ENCODE measurements at places on chromosomes 6 and 20.
A peak's percentile ranks its signal among the peaks of the same experiment; 100 is the strongest.

DNA sequence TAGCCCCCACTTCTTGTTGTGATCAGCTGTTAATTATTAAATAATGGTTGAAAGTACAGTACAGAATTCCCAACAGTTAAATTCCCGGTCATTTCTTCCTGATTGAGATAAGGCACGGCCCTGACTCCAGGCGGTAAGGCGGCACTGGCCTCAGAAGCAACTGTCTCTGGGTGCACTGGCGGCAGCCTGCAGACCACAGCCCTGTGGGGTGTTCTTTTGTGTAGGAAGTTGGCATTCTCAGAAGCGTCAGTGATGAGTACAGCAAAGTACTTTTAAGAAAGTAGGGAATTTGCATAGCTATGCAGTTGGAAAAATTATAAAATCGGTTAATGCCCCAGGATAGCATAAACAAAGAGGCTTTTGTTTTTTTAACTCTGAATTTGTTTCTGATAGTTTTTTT, 50.5 kb downstream of the SAMD5 start:
- DNase-seq, result no peak

GRCh38 chr20:14134004-14134403, 138.7 kb downstream of the MACROD2 start:
- no peak for DNase-seq

DNA sequence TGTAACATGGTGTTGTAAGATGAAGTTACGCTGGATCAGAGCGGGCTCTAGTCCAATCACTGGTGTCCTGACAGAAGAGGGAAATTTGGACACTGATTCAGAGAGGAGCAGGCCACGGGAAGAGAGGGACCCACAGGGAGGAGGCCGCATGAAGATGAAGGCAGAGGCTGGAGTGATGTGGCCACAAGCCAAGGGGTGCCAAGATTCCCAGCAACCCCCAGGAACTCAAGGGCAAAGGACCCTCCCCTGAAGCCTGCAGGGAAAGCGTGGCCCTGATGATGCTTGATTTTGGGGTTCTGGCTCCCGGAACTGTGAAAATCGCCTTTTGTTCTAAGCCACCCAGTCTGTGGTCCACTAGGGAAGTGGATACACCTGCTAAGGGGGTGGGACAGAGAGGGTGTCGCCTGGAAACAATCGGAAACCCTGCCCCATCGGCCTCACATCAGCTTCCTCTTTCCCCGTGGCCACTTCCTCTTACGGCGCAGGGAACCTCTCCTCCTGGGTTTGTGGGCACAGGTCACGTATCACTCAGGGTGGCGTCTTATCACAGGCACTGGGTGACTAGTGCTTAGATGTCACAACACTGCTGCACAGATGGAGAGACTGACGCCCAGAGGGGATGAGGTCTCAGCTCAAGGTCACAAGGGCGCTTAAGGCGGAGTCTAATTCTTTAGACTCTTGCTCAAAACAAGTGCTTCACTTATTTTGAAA, 58.0 kb downstream of the SULF2 start:
- peak; percentile 36 for DNase-seq

GRCh38 chr6:77178821-77179220, 284.5 kb downstream of the HTR1B start:
- no peak for DNase-seq

DNA sequence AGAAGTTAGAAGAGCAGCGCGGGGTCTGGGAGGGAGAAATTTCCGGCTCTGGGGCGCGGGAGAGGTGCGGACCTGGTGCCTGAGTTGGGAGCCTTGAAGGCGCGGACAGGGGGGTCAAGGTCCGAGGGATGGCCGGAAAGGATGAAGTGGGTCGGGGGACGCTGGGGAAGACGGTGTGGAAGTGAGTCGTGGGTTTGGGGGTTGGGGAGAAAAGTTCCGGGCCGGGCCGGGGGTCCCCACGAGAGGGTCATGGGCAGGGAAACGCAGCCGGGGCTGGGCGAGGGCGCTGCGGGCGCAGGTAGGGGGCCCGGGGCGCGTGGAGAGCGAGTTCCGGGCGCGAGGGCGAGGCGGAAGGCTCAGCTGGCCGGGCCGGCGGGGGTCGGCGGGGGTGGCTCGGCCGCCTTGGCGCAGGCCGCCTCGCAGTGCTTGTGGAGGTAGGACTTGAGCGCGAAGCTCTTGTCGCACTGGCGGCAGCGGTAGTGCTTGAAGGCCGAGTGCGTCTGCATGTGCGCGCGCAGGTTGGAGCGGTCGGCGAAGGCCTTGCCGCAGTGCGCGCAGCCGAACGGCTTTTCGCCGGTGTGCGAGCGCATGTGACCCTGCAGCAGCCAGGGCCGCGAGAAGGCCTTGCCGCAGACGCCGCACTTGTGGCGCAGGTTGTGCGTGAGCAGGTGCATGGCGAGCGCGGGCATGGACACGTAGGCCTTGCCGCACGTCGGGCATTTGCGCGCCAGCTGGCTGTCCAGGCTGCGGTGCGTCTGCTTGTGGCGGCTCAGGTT, 10.5 kb upstream of the SRXN1 start:
- no peak for DNase-seq

DNA sequence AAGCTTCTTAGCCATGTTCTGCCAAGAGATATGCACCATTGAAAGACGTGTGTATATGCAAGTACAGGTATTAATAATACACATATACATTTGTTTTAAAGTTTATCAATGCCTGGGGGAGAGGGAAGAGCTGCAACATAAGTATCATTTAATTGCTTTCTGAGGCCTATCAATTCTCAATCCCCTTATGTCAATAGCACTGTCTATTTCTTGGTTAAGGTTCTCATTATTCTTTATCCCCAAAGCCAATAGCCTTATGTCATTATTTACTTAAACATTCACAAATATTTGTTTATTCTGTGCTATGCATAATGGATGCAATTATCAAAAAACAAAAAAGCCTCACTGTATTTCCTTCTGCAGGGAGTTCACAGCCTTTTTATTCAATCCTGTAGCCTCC, 350.3 kb upstream of the KCNQ5 start:
- DNase-seq, result no peak

- DNase-seq, result no peak
Observed at GRCh38 chr6:114169763-114170162, 173.1 kb downstream of the HS3ST5 start.

DNA sequence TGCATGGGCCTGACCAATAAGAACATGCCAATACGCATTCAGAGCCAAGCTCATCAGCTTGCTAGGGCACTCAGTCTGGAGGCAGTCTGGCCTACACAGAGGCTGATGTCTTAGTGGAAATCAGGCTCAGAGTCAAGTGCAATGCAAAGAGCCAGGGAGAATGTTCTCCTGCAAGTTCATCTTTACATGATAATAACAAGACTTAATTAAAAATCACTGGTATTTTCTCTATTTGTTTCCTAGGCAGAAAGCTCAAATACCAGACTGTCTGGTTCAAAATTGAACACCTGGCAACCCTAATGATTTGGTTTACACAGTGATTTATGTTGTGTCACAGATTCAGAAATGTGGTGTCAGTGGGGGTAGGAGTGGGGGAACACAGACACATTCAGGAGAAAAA, 689.3 kb upstream of the FLRT3 start:
- DNase-seq, result no peak

DNA sequence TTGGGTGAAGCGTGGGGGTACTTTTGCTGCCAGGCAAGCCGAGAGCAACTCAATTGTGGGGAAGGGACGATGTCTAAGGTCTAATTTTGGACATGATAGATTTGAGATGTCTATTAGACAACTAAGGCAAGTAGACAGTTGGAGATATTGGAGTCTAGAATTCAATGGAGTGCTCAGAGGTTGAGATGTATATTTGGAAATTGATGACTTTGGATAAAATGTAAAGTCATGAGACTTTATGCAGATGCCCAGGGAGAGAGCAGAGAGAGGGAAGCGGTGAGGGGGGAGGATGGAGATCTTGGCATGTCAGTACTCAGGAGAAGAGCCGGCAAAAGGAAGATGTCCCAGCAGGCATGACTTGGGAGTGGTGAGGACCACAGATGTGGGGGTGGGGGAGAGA, 6.9 kb downstream of the MYLK2 start:
- DNase-seq, result no peak

GRCh38 chr20:58755766-58756449, 63.3 kb downstream of the NPEPL1 start:
- DNase-seq, result no peak

DNA sequence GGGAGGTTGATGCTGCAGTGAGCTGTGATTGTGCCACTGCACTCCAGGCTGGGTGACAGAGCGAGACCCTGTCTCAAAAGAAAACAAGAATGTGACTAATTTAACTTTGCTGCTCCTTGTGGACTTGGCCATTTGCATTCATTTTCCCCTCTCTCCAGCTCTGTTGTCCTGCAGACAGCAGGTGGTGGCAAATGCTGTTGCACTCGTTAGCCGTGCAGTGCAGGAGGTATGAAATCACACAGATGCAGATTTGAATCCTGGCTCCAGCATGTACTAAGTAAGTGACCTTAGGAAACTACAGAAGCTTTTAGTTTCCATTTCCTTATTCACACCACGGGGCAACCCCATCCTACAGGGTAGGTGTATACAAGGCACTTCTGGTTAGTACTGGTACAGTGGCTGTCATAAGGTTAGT, 9.6 kb upstream of the BEND3 start:
- no peak for DNase-seq

GRCh38 chr6:145727817-145728388, 7.4 kb downstream of the EPM2A start:
- no peak for DNase-seq

- DNase-seq, result no peak
Observed at GRCh38 chr20:7841291-7841970, 98.8 kb downstream of the HAO1 start.

All from activated CD4-positive, alpha-beta T cell treated with anti-CD3 and anti-CD28 coated beads, Interleukin-2, amount 50 U/mL, for 4 hours (primary cell).